ENCODE measurements at places on chromosomes 4 and X. TPM values are rescaled to one million over a fixed set of nuclear protein-coding genes. Genes with fewer than 3 reads are reported as not detected.

GRCh38 chrX:68571610-68572311 lies 72.9 kb downstream of the YIPF6 start:
- peak; percentile 90 for DNase-seq

- peak; percentile 91 for DNase-seq
These were observed 80.3 kb upstream of the DCLK2 start for GRCh38 chr4:149997881-149998421.

GRCh38 chrX:107729558-107730297 lies 45.9 kb downstream of the TSC22D3 start:
- DNase-seq, result peak; percentile 65

DNA sequence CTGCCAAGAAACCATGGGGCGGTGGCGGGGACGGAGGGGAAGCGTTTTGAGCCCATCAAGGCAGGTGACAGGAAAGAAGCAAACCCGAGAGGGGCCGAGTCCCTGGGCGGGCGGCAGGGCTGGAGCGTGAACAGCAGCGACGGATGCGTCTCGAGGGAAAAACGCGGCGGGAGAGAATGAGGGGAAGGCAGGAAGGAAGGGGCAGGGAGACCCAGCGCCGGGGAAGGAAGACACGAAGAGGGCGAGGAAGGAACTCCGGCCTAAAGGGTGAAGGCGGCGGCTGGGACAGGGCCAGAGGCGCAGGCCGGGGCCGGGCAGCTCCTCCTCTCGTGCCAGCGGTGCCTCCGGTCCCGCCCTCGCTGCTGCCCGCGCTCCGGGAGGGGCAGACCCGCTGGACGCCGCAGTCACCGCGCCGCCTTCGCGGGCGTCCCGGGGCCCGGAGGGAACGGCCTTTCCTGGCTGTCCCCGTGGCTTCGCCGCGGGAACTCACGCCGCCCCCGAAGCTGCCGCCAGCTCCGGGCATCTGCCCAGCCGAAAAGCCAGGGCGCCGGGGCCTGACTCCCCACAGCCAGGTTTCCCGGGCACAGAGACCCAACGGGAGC lies 751 bp upstream of the RGS12 start:
- DNase-seq, result peak; percentile 12

DNA sequence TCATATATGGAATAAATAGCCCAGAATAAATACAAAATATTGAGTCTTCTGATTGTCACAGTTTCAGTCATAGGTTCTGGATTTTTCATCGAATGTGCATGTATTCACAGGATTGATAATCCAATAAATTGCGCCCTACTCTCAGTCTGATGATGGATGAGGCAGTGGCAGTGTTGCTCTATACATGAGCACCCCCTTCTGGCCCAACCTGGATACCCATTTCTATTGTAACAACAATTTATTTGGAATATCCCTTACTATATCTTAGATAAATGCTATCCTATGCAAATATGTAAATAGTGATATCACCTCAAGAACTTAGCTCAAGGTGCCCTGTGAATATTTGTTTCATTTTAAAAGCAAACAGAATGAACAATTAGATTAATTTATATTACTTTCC lies 733.7 kb upstream of the PABPC4L start:
- peak; percentile 2 for DNase-seq

Gene NAA11
- not detected for total RNA-seq

GRCh38 chrX:1493877-1494510 lies 41.3 kb upstream of the ASMTL start:
- DNase-seq, result no peak

Gene TLL1
- total RNA-seq, result 23.7 TPM

DNA sequence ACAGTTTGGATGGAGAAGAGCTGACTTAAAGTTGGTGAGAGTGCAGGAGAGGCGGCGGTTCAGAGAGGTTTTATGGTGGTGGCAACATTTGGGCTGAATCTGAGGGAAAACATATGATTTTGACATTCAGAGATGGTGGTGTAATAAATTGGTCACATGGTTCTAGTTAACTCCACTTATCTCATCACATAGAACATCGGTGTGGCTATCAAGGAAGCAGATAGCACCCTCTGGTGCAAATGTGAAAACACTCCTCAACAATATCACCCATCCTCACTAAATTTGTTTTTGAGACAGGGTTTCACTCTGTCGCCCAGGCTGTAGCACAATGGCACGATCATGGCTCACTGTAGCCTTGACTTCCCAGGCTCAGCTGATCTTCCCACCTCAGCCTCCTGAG lies 28.8 kb downstream of the SUPT20HL2 start:
- no peak for DNase-seq

GRCh38 chrX:110437686-110438085 lies 79.0 kb downstream of the RTL9 start:
- DNase-seq, result no peak

- no peak for DNase-seq
These were observed 46.9 kb upstream of the SORCS2 start for GRCh38 chr4:7145291-7145934.

DNA sequence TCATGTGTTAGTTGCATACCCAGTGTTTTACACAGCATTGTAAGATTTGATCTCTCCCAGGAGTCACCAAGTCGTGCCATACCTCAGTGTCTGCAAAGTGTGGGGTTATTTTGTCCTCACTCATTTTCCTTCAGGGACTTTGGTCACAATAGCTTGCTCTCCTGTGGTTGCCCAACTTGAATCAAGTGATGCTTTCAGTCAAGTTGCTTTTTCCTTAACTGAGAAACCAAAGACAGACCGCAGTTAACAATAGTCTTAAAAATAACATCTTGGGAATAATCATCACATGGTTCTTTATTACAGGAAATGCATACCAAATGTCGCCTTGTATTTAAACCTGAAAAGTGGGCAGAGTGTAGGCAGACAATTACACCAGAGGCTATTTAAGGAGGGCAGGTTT lies 44.5 kb upstream of the NDP start:
- DNase-seq, result peak; percentile 13

Measured in renal cortical epithelial cell (primary cell).